ENCODE measurements at places on chromosomes 1 and 21.
A peak's percentile ranks its signal among the peaks of the same experiment; 100 is the strongest.

GRCh38 chr1:30982937-30983336, 74.4 kb upstream of the SDC3 start:
- DNase-seq = no peak

GRCh38 chr1:205832326-205832751, 17.6 kb downstream of the PM20D1 start:
- no peak for DNase-seq

GRCh38 chr21:19908390-19908789, 1089.8 kb upstream of the NCAM2 start:
- no peak for DNase-seq

DNA sequence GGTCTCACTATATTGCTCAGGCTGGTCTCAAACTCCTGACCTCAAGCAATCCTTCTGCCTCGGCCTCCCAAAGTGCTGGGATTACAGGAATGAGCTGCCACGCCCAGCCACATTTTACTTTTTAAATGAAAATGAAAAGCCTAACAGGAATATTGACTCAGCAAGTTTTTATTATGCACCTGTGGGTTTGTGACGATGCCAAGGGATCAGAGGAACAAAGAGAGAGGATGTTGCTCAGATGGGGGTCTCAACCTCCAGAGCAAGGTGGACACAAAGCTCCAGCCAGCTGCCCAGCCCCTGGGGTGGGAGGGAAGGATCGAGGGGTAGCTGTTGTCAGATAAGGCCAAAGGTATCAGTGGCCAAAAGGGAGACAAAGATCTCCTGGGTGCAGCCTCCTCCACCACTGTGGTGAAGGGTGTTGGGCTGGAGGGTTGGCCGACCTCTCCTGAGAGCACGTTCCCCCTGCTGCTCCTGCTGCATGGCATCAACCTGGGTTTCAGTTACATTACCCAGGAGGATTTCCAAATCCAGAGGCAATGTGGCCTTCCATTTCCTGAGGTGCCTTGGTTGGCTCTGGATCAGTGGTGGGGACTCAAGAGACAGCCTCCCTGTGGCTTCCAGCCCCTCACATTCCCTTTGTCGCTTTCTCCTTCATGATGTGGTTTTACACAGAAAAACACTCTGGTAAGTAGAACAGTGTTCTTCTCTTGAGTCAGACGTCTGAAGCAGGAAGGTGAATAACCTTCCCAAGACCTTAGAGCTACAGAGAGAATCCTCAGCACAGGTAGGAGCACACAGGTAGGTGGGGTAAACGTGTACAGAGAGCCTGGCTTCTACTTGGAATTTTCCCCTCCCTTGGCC, 34.2 kb downstream of the ZNF496 start:
- DNase-seq = no peak

- DNase-seq = no peak
These were observed 131.3 kb downstream of the PEX14 start for GRCh38 chr1:10606064-10606463.

DNA sequence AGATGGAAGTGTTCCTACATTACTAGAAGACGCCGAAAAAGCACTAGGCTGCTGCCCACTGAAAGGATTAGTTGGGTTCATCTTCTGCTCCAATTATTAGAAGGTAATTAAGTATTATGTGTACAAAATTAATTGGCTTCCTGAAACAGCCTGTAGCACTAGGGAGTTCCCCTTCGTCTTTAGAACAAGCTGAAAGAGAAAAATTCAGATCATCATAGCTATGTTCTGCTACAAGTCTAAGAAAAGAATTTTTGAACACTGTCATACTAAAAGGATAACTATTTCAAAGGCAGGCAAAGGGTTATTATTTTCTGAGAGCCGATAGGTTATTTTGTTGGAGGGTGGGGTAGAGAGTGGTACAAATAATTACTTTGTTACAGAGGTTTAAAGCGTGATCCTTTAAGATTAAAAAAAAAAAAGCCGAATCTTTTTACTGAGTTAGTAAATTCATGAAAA, at the start of gene MCM3AP:
MCM3AP (minus strand) TSS at position 406 of the 456 bp plus-strand sequence; CDS start at position 81, 325 bp downstream.
- no peak for DNase-seq

- DNase-seq = no peak
These were observed 66.1 kb downstream of the CYYR1 start for GRCh38 chr21:26506956-26507355.

DNA sequence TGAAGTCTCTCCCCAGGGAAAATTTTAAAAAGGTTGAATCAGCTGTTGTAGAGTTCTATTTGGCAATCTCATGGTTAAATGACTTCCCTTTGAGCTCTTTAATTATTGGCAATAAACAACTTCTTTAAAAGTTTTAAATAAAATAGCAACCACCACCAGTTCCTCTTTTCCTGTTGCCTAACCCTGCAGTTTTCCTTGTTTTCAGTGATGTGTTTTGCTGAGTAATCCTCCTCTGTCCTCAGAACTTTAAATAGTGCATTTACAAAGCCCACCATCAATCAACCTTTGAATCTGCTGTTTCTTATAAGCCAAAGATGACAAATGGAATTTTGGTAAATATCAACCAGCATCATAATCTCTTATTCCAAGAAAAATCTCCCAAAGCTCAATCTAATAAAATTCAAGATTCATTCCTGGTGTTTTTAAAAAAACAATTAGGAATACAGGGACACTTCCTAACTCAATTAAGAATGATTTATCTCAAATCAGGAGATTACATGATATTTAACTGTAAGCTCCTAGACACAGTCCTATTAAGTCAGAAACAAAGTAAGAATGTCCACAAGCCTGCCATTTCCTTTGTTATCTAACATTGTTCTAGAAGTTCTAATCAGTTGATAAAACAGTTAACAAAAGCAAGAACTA, 14.8 kb downstream of the AVPR1B start:
- DNase-seq = no peak

DNA sequence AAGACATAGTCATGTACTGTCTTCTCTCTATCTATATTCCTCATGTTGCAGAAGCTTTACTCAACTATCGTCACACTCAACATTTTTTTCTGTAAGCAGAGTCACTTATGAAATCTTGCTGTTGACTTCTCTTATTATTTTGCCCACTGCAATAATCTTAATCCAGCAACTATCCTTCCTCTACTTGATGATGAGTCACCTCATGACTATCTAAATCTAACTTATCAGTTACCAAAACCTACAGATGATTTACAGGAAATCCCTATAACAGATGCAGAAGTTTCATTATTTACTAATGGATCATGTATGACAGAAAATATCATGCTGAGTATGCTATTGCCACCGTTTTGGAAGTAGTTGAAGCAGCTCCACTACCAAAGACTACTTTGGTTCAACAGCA, 378.9 kb downstream of the DUSP10 start:
- no peak for DNase-seq

- peak; percentile 46 for DNase-seq
These were observed 267.4 kb downstream of the CAMTA1 start for GRCh38 chr1:7052701-7053100.

DNA sequence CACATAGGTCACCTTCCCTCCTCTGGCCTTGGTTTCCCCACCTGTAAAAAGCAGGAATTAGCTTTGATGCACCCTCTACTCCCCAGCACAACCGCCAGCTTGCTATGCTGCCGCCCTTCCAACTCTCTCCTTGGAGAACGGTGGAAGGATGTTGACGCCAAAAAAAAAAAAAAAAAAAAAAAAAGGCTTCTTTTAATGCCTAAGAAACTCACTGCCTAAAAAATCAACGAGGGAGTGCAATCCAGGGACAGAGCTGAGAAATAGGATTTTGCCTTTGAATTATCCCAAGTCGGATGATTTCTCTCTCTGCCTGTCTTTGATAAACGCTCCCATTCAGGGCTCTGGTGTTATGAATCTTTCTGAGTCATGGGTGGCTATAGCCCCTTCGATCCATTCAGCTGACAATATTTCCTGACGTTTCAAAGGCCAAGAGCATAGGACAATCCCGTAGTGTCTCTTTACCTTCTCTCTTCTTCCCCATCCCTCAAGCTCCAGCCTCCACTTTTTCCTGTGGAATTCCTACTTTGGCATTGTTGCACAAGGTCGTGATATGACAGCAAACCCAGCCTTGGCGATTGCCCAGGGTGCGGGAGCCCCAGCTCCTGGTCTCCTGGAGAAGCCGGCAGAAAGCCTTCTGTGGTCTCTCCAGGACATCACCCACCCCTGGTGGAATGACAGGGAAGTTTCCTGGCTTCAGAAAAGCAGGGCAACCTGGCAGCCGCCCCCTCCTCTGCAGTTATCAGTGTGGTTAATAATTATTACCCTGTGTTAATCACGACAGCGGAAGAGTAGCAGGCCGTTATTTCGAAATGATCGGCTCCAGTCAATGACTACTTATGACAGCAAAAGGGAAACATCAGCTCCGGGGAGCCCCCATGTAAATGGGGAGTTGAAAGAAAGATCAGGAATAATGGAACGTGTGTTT, 8.0 kb upstream of the PLXNA2 start:
- no peak for DNase-seq

DNA sequence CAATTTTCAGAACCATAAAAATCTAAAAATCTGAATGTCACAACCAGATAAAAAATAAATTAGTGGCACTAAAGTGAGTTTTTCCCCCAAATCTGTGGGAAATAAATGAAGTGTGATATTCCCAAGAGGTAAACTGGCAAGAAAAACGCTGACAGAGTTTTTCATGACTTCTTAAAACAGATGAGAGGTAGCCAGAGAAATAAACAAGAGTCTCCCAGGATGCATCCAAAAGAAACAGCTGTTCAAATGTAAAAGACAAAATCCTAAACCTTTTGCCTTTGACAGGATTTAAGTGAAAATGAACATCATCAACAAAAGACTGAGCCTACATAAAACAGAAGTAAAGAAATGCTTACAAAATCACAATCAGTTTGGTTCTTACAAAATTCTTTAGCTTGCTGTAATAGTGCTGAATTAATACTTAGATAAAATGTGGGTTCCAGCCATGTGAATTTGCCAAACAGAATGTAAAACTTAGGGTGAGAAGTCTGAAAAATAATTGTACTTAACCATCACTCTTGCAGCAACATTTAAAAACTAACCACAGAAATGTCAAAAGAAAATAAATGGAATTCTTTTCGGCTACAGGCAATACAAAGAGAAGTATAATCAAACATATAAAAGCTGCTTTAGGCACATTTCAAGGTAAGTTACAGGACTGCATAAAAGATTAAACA, 133.6 kb downstream of the EIF4G3 start:
- no peak for DNase-seq

DNA sequence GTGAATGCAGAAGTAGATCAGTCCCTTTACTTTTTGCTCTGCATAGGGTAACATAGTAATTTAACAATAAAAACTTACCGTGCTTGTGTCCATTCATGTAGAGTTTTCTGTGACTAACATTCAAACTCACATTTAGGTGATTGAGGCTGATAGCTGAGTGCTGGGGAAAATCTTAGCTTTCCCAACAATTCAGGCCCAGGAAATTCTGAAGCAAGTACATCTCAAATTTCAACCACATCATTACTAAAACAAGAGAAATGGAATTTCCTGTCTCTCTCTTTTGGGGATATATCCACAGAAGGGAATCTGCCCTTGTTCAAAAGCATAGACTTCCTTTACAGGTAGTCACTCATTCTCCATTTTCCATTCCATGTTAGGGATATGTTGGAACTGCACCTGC, 33.1 kb upstream of the C1orf146 start:
- DNase-seq = no peak

GRCh38 chr1:62139410-62139809, 55.2 kb upstream of the L1TD1 start:
- DNase-seq = no peak

- no peak for DNase-seq
These were observed 239.1 kb upstream of the TMEM51 start for GRCh38 chr1:14914351-14914988.

DNA sequence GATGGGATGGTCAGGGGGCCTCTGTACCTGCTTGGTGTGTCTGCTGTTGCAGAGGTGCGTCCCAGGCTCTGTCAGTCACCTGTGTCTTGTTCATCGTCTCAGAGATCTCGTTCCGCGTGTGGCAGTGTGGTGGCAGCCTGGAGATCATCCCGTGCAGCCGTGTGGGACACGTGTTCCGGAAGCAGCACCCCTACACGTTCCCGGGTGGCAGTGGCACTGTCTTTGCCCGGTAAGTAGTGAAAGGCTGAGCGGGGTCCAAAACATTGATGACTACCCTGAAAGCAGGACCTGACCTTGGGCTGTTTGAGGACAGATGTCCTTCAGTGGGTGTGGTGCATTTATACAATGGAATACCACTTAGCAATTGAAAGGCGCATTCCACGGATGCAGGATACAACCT, 171.0 kb downstream of the PGBD5 start:
- no peak for DNase-seq

DNA sequence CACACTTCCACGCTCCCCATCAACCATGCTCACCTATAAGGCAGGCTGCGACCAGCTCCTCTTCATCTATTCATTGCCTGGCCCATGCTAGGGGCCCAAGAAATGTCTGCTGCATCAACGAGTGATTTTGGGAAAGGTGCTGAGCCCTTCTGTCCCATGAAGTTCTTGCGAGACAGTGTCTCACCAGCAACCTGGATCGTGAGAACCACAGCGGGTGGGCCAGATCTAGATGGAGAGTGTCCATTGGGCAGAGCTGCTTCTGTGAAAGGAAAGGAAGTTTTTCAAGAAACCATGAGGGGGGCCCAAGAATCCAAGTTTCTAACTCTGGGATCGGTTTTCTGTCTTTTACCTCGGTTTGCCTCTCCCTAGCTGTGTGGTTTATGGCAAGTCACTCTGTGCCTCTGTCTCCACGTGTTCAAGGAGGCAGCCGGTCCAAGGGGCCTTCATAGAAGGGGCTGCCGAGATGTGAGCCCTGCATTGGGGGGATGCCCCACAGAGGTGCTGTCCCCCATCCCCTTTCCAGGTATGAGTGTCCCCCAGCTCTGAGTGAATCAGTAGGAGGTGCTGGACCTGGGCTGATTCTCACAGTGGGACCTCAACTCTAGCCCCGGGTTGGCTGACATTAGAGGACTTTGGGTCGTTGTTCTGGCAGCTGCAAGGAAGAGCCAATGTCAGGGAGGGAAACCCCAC, 8.3 kb upstream of the PADI1 start:
- peak; percentile 15 for DNase-seq

DNA sequence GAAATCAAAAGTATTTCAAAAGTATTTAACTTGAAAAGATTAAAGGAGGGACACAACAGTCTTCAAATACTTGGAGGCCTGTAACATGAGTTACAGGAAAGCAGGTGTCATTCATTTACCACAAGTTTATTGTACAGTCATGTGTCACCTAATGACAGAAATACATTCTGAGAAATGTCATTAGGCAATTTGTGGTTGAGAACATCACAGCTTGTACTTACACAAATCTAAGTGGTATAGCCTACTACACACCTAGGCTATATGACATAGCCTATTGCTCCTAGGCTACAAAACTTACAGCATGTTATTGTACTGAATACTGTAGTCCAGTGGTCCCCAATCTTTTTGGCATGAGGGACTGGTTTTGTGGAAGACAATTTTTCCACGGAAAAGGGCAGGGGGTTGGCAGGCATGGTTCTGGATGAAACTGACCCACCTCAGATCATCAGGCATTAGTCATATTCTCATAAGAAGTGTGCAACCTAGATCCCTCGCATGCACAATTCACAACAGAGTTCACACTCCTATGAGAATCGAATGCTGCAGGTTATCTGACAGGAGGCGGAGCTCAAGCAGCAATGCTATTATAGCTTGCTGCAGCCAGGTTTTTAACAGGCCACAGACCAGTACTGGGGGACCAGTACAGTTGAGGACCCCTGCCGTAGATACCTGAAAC, 25.0 kb upstream of the PHTF1 start:
- DNase-seq = no peak

GRCh38 chr1:32496127-32496526, 31.3 kb downstream of the ZBTB8B start:
- DNase-seq = no peak
